ENCODE measurements at places on chromosomes 13 and 19.
A peak's percentile ranks its signal among the peaks of the same experiment; 100 is the strongest.

- H3K27me3 ChIP-seq = no peaks in the 10 kb centered on the region
- no peaks in the 10 kb centered on the region for H3K36me3 ChIP-seq
- H3K4me1 ChIP-seq = peaks cover 31% of the 10 kb centered on the region
- no peak overlapping the region for H3K4me3 ChIP-seq
Observed at GRCh38 chr13:30120133-30120822, 187.1 kb downstream of the KATNAL1 start.

DNA sequence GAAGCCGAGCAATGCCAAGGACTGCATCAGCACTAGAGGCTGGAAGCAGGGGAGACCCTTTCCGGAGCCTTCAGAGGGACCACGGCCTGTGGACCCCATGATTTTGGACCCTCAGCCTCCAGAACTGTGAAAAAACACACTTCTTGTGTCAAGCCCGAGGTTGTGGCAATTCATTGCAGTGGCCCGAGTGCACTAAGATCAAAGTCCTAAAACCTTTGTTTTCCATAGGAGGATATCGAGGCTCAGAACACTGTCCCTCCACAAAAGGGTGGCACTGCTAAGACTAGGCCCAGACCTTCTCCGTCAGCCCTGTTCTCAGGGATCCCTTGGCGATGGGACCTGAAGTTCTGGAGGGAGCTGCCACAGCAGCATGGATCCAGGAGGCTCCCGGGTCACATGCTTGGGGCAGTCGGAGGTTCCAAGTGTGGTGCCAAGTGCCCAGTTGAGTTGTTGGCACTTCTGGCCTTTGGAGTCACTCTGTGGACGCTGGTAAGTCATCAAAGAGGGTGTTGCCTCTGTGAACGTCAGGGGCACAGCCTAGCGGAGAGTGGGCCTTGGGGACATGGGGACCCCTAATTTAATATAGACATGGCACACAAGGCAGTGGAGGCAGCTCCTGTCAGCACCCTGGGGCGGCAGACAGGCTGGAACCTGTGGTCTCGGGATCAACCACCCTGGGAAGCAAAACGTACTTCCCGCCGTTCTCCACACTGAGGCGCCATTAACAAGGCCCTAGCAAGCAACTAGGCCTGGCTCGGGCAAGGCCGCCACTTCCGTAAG, 199.2 kb downstream of the COL4A1 start:
- no peak overlapping the region for H3K4me3 ChIP-seq
- peak; percentile 87 for DNase-seq
- H3K27ac ChIP-seq = peak overlapping the region; percentile 85
- H3K4me1 ChIP-seq = peaks cover 44% of the 10 kb centered on the region

DNA sequence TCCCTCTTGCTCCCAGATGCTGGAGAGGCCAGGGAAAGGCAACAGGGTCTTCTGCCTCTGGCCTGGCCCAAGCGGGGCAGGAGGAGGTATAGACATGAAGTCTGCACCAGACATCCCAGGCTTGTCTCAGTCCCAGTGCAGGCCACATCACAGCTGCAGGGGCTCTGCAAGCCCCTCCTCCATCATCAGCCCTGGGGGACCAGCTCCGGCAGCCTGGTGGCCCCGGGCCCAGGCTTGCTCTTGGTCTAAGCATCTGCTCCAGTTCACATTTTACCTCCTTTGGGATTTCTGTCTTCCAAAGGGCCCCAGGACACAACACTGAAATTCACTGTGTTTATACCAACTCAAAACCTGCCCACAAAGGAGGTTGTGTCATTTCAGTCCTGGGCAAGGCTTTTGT, 359.4 kb downstream of the ZNF536 start:
- H3K4me1 ChIP-seq = no peaks in the 10 kb centered on the region
- no peak overlapping the region for H3K27ac ChIP-seq
- H3K36me3 ChIP-seq = no peaks in the 10 kb centered on the region
- no peak overlapping the region for H3K4me3 ChIP-seq
- DNase-seq = no peak
- no peaks in the 10 kb centered on the region for H3K27me3 ChIP-seq

- no peaks in the 10 kb centered on the region for H3K36me3 ChIP-seq
- H3K4me3 ChIP-seq = no peak overlapping the region
- no peak overlapping the region for H3K27ac ChIP-seq
Observed at GRCh38 chr13:39505151-39505550, 97.8 kb downstream of the LHFPL6 start.

- H3K27me3 ChIP-seq = no peaks in the 10 kb centered on the region
- H3K27ac ChIP-seq = no peak overlapping the region
- H3K36me3 ChIP-seq = no peaks in the 10 kb centered on the region
- no peak overlapping the region for H3K4me3 ChIP-seq
Observed at GRCh38 chr13:99367663-99368448, 60.7 kb upstream of the GPR183 start.

GRCh38 chr19:54317108-54317964, 4.4 kb upstream of the LILRA5 start:
- H3K4me1 ChIP-seq = no peaks in the 10 kb centered on the region
- no peaks in the 10 kb centered on the region for H3K36me3 ChIP-seq
- H3K27me3 ChIP-seq = peaks cover 9% of the 10 kb centered on the region
- H3K4me3 ChIP-seq = no peak overlapping the region
- H3K27ac ChIP-seq = no peak overlapping the region

- no peaks in the 10 kb centered on the region for H3K4me1 ChIP-seq
- H3K36me3 ChIP-seq = no peaks in the 10 kb centered on the region
- no peaks in the 10 kb centered on the region for H3K27me3 ChIP-seq
- H3K4me3 ChIP-seq = no peak overlapping the region
Observed at GRCh38 chr19:28966737-28967399, 246.1 kb downstream of the UQCRFS1 start.

GRCh38 chr13:112680741-112681360, 9.0 kb upstream of the ATP11A start:
- DNase-seq = no peak
- no peak overlapping the region for H3K4me3 ChIP-seq
- H3K27me3 ChIP-seq = no peaks in the 10 kb centered on the region
- H3K36me3 ChIP-seq = no peaks in the 10 kb centered on the region
- H3K27ac ChIP-seq = no peak overlapping the region

DNA sequence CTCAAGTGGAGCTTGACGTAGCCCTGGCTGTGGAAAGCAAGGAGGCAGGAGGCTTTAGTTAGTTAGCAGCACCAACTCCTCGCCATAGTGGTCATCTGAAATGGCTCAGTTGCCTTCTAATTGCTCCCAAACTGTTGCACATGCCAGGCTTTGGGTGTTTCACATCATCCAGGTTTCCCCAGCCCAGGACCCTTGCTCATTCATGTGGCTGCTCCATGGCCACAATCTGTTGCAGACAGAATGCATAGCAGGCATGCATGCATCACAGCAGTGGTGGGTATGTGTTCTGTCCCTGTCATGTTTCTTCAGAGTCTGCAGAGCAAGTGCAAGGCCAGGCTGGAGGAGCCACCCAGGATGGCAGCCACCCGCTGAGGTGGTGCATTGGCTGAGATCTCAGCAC, 407.6 kb downstream of the TSHZ3 start:
- H3K4me1 ChIP-seq = no peaks in the 10 kb centered on the region
- no peak overlapping the region for H3K27ac ChIP-seq
- no peaks in the 10 kb centered on the region for H3K27me3 ChIP-seq
- peak; percentile 77 for DNase-seq
- H3K4me3 ChIP-seq = no peak overlapping the region

DNA sequence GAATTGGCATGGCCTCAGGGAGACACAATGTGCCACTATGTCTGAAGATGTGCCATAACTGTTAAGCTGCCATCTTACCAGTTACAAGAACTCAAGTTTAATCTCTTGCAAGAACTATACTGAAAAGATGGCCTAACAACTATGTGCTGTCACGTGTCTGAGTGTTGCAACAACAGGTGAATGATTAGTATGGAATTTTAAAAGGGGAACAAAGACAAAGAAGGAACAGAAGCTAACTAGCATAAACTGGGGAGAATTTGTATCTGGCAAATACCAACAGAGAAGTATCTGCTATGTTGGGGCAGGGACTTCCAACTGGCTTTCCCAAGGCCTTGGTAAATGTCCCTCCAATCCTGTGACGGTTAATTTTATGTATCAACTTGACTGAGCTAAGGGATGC, 11.5 kb upstream of the ACOD1 start:
- H3K4me3 ChIP-seq = no peak overlapping the region
- no peaks in the 10 kb centered on the region for H3K4me1 ChIP-seq
- DNase-seq = no peak
- H3K27me3 ChIP-seq = no peaks in the 10 kb centered on the region
- no peak overlapping the region for H3K27ac ChIP-seq
- no peaks in the 10 kb centered on the region for H3K36me3 ChIP-seq

- H3K4me1 ChIP-seq = no peaks in the 10 kb centered on the region
- no peak overlapping the region for H3K4me3 ChIP-seq
- DNase-seq = no peak
Observed at GRCh38 chr13:83716121-83716520, 166.2 kb downstream of the SLITRK1 start.

DNA sequence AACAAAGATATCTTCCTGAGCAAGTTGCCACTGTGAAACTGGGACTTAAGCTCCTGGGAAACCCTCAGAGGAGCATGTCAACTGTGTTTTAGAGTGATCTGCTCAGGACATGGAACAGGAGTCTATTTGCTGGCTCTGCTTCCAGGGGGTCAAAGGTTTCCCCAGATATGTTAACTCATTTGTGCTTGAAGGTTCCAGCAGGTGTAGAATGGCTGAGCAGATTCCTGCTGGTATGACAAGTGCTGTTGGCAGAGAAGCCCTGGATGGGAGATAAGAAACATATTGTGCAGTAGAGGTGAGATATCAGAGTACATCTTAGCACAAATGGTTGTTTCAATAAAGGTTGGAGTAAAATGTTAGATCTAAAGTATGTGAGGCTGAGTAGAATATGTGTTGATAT, 282.7 kb upstream of the DACH1 start:
- H3K4me3 ChIP-seq = no peak overlapping the region
- H3K36me3 ChIP-seq = no peaks in the 10 kb centered on the region
- H3K4me1 ChIP-seq = no peaks in the 10 kb centered on the region
- DNase-seq = no peak

- H3K27me3 ChIP-seq = no peaks in the 10 kb centered on the region
- H3K36me3 ChIP-seq = no peaks in the 10 kb centered on the region
Observed at GRCh38 chr13:97446448-97446847, 12.5 kb downstream of the RAP2A start.

DNA sequence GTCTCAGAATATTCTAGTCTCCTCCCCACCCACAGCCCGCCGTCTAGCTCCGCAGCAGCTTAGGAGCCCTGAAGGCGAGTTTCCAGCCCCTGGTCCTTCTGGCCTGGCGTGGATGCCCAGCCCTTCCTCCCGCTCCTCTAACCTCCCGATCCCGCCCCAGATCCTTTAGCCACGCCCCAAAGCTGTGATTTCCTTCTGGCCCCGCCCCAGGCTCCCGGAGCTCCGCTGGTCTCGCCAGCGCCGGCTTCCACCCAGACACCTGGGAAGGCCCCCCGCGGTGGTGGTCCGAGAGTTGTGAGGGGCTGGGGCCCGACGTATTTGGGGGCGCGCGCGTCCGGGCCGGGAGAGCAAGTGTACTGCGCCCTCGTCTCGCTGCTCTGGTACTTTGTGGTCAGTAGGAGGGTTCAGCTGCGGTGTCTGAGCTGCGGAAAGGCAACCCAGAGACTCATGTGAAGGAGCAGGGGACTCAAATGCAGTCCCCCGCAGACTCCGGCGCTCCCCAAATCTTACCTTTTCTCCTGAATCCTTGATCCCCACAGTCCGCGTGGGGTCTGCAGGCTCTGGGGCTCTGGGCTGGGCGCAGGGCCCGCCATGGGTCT, at the start of gene CGB7:
Gene CGB7, minus strand, starts transcription at position 114 of the 599 bp plus-strand sequence. CDS start 2,374 bp downstream, outside the sequence.
- DNase-seq = no peak
- H3K27me3 ChIP-seq = peaks cover 50% of the 10 kb centered on the region
- peaks cover 25% of the 10 kb centered on the region for H3K4me1 ChIP-seq

- peaks cover 21% of the 10 kb centered on the region for H3K4me1 ChIP-seq
- H3K36me3 ChIP-seq = no peaks in the 10 kb centered on the region
- no peak overlapping the region for H3K4me3 ChIP-seq
- no peak for DNase-seq
- no peak overlapping the region for H3K27ac ChIP-seq
Observed at GRCh38 chr19:32022731-32023563, 322.5 kb upstream of the ZNF507 start.

DNA sequence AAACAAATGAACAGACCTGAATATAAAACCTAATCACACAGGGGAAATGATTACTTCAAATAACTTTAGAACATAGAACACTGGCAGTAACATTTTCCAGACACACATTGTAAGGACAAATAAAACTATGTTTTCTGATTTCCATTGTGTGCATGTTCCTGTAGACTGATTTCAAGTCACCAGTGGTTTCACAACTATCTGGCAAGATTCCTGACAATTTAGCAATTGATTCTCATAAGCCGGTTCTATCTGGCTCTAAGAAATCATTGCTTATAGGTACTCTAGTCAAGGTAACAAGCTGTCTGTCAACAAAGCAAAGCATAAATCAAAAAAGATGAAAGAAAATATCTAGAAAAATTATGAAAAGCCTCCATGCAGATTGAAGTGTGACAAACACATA, 19.6 kb upstream of the PCCA start:
- no peaks in the 10 kb centered on the region for H3K36me3 ChIP-seq
- no peak overlapping the region for H3K27ac ChIP-seq
- H3K4me3 ChIP-seq = no peak overlapping the region
- H3K27me3 ChIP-seq = no peaks in the 10 kb centered on the region
- no peak for DNase-seq

GRCh38 chr13:41978007-41978406, 17.1 kb upstream of the VWA8 start:
- no peak overlapping the region for H3K4me3 ChIP-seq
- no peaks in the 10 kb centered on the region for H3K27me3 ChIP-seq
- DNase-seq = no peak
- no peaks in the 10 kb centered on the region for H3K36me3 ChIP-seq

GRCh38 chr19:50024719-50025021, 502 bp downstream of the VRK3 start:
- H3K4me1 ChIP-seq = peaks cover 50% of the 10 kb centered on the region
- no peak for DNase-seq
- H3K27me3 ChIP-seq = no peaks in the 10 kb centered on the region
- H3K27ac ChIP-seq = peak overlapping the region; percentile 89

DNA sequence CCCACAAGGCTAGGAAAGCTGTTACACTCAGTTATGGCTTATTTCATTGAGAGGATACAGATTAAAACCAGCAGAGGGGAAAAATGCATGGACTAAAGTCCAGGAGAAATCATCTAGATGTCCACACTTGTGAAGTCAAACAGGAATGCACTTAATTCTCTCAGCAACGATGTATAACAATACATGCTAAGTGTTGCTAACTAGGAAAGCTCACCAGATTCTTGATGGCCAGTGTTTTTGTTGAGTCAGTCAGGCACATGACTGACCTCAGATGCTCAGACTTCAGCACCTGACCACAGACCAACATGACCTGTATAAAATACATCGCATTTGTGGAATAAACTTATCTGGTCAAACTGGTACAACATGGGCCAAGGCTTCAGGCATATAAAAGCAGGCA, 470.2 kb upstream of the PRR20A start:
- H3K4me1 ChIP-seq = no peaks in the 10 kb centered on the region
- H3K36me3 ChIP-seq = no peaks in the 10 kb centered on the region
- no peak overlapping the region for H3K27ac ChIP-seq
- no peak for DNase-seq
- no peaks in the 10 kb centered on the region for H3K27me3 ChIP-seq
- H3K4me3 ChIP-seq = no peak overlapping the region

DNA sequence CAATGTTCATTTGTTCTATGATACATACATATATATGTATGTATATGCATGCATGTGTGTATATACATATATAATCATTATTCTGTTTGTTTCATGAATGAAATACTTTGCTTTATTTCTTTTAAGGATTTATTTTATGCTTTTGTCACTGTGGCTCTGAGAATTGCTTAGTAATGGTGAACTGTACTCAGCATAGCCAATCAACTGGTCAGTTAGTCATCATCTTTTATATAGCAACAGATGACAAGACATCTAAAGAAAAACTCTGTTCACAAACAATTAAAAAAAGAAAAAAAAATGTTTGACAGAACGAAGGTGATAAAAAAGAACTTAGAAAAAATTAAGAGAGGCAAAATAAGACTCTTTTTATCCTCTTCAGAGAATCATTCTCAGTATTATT, 1440.3 kb downstream of the PCDH9 start:
- no peaks in the 10 kb centered on the region for H3K27me3 ChIP-seq
- H3K4me3 ChIP-seq = no peak overlapping the region
- no peaks in the 10 kb centered on the region for H3K36me3 ChIP-seq
- no peak for DNase-seq
- H3K27ac ChIP-seq = no peak overlapping the region
